T-cell (primary cell): ENCODE measurements at places on chromosomes 2 and 18. TPM values are rescaled to one million over a fixed set of nuclear protein-coding genes. Genes with fewer than 3 reads are reported as not detected.

The C2orf80 gene
- not detected for total RNA-seq

The CCNYL1 gene
- 13.6 TPM for total RNA-seq

The FEV gene
- total RNA-seq = not detected

The ST8SIA3 gene
- total RNA-seq = not detected

The IDH1 gene
- total RNA-seq = 5.1 TPM

The SLC9A4 gene
- total RNA-seq = not detected

The IL36RN gene
- total RNA-seq = not detected

The PLCD4 gene
- total RNA-seq = 0.68 TPM

The MAL gene
- total RNA-seq = 129 TPM

The RAB27B gene
- total RNA-seq = 2.6 TPM

DNA sequence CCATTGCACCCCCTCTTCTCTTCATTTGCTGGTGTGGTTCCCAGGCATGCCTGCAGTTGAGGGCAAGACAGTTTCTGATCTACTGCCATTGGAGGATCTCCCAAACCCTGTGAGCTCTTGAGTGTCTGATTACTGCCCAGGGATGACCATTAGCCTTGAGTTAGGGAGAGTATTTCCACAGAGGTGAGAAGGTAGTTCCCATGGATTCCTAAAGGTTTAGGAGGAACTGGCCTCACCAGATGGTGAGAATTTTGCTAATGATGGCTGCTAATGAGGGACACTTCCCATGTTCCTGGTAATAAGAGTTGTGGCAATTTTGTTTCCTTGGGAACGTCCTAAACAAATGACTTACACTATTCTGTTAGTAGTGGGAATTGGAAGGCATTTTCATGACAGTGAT, 42.5 kb downstream of the PTPRM start:
- no peaks in the 10 kb centered on the region for H3K27me3 ChIP-seq
- H3K4me1 ChIP-seq = no peaks in the 10 kb centered on the region
- no peaks in the 10 kb centered on the region for H3K36me3 ChIP-seq
- H3K27ac ChIP-seq = no peak overlapping the region

- H3K27ac ChIP-seq = no peak overlapping the region
- H3K4me3 ChIP-seq = no peak overlapping the region
- no peak for DNase-seq
- H3K36me3 ChIP-seq = no peaks in the 10 kb centered on the region
Observed at GRCh38 chr2:20065885-20066602, 14.6 kb upstream of the LAPTM4A start.

DNA sequence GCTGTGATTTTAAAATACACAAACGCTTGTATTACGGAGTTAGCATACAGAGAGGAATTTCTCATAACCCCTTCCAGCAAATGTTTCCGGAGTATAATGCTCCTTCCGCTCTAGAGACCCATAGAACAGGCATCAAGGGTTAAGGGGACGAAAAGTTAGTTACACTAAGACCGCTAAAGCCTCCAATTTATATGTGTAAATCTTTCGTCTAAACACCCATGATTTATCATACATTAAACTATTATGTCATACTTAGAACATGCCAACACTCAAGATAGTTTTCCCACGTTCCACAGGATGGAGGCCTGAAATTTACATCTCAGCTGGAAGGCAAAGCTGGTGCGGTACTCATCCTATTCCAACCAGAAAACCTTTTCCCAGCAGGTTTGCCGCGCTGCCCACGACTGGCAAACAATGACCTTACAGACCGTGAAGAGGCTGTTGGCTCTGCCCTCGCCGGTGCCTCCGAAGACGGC, 650 bp downstream of the ORMDL1 start:
- no peak for DNase-seq
- peaks cover 19% of the 10 kb centered on the region for H3K36me3 ChIP-seq
- no peaks in the 10 kb centered on the region for H3K27me3 ChIP-seq
- peak overlapping the region; percentile 74 for H3K4me3 ChIP-seq

DNA sequence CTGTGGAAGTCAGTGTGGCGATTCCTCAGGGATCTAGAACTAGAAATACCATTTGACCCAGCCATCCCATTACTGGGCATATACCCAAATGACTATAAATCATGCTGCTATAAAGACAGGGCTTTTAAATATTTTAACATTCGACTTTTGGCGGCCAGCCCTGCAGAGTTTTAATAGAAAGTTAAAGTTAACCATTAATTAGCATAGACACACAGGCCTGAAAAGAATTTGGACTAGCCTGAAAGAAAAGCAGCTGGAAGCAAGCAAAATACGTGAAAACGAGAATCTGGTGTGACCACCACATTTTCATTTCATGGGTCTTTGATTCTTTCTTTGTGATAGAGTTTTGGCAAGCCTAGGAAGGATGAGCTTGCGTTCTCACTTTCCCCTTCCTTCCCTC, 184.0 kb downstream of the SCG2 start:
- H3K27ac ChIP-seq = no peak overlapping the region
- no peaks in the 10 kb centered on the region for H3K27me3 ChIP-seq
- H3K36me3 ChIP-seq = no peaks in the 10 kb centered on the region
- DNase-seq = no peak

- H3K27me3 ChIP-seq = peaks cover 3% of the 10 kb centered on the region
- no peaks in the 10 kb centered on the region for H3K36me3 ChIP-seq
- no peak overlapping the region for H3K27ac ChIP-seq
- no peaks in the 10 kb centered on the region for H3K4me1 ChIP-seq
- no peak for DNase-seq
Observed at GRCh38 chr2:20438334-20439192, 8.3 kb upstream of the RHOB start.

DNA sequence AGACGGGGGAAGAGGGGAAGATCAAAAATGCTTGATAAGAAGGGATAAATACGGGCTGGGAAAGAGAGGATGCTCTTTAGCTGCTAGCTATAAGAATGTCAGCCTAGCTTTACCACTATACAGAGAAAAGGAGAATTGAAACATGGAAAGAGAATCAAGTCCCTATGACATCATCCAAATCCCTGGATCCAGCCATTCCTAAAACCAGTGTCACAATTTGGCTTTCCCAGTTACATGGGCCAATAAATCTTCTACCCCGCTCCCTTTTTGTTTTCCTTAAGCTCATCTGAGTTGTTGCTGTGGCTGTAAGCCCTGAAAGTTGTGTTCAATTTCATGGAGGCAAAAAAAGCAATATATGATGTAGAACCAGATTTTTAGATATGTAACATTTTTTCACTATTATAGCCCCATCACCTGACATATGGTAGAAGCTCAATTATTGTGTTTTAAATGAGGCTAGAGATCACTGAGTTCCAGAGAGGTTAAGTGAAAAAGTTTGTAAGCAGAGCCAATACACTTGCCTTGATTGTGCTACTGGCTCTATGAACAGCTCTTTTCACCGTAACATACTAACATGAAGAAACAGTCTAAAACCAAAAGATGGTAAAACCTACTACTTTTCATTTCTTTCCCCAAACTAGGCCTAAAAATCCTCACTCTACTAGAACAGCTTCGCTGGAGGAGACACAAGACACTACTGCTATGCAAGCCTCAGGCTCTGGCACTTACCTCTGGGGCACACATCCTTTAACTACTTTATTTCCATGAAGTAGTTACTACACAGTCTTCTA, 4.3 kb downstream of the HNRNPLL start:
- H3K27ac ChIP-seq = peak overlapping the region; percentile 78
- no peak for DNase-seq
- no peaks in the 10 kb centered on the region for H3K36me3 ChIP-seq
- peak overlapping the region; percentile 31 for H3K4me3 ChIP-seq
- peaks cover 24% of the 10 kb centered on the region for H3K4me1 ChIP-seq

DNA sequence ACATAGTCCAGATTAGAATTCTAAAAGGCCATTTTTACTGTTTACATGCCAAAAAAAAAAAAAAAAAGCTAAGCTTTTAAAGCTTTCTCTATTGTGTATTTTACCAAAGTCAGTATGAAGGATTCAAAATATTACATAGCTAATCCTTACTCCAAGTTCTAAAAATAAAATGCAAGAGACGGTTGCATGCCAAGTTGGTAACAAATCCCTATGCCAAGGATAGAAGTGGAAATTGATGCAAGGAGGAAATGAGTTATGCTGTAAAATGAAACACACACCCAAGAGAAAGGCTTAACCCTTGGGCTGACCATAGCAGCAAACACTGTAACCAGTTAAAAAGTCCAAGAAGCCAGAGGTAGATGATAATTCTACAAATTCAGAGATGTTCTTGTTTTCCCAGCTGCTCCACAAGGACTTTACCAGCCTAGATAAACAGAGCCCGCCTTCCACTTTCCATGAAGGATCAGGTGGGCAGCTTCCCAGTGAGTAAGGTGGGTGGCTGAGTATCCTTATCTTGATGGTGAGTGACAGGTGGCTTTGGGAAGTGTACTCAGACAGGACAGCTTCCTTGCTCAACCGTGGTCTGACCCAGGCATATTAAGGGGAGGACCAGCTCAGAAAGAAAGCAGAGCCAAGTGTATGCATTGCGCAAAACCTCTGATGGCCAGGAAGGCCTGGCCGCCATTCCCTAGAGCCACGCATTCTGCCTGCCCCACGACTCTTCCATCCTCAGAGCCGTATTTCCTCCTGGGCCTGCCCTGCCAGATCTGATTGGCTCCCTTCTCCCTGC, 34.4 kb downstream of the ATP8B1 start:
- H3K4me3 ChIP-seq = no peak overlapping the region
- H3K27ac ChIP-seq = no peak overlapping the region
- peaks cover 2% of the 10 kb centered on the region for H3K27me3 ChIP-seq
- H3K36me3 ChIP-seq = no peaks in the 10 kb centered on the region

DNA sequence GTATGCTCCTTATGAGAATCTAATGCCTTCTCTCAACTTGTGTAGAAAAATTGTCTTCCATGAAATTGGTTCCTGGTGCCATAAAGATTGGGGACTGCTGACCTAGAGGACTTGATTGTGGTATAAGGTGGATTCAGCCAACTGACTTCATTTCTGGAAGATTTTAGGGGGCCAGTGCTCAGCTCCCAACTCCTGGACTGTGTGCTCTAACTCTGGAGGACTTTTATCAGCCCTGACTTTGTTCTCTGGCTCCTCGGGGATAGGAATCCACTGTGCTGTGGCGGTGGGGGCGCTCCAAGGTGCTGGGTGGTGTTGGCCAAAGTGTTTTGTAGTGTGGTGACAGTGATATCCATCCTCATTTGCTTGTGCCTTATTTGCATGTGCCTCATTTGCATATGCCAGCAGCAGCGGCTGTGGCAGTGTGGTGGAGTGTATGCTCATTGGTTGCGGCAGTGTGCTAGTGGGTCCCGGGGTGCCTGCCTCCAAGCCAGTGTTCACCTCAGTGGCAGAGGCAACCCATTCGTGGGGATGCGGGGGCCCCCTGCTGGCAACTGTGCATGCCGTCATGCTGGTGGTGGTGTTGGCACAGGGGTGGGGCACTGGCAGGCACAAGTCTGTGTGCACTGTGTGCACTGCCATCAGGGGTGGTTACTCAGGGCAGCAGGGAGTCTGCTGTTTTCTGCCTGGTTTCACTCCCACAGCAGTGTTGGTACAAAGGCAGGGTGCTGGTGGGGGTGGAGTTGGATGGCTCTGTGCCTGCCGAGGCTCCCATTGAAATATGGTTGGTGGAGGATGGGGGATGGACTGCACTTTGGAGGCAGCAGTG, 19.6 kb downstream of the EHBP1 start:
- no peak overlapping the region for H3K4me3 ChIP-seq
- H3K36me3 ChIP-seq = no peaks in the 10 kb centered on the region
- H3K27ac ChIP-seq = no peak overlapping the region
- H3K4me1 ChIP-seq = no peaks in the 10 kb centered on the region
- no peak for DNase-seq

- H3K4me1 ChIP-seq = no peaks in the 10 kb centered on the region
- no peak overlapping the region for H3K27ac ChIP-seq
- no peak overlapping the region for H3K4me3 ChIP-seq
- H3K27me3 ChIP-seq = no peaks in the 10 kb centered on the region
Observed at GRCh38 chr2:65475000-65475399, 42.6 kb upstream of the SPRED2 start.

- H3K36me3 ChIP-seq = no peaks in the 10 kb centered on the region
- peak overlapping the region; percentile 97 for H3K4me3 ChIP-seq
- no peak for DNase-seq
- H3K27me3 ChIP-seq = no peaks in the 10 kb centered on the region
Observed at GRCh38 chr2:201781557-201782051, 871 bp upstream of the ALS2 start.

GRCh38 chr2:66495788-66496640, 61.1 kb downstream of the MEIS1 start:
- no peaks in the 10 kb centered on the region for H3K27me3 ChIP-seq
- DNase-seq = no peak
- H3K36me3 ChIP-seq = no peaks in the 10 kb centered on the region
- no peak overlapping the region for H3K4me3 ChIP-seq

- no peak overlapping the region for H3K27ac ChIP-seq
- peaks cover 25% of the 10 kb centered on the region for H3K4me1 ChIP-seq
- no peaks in the 10 kb centered on the region for H3K36me3 ChIP-seq
- no peaks in the 10 kb centered on the region for H3K27me3 ChIP-seq
- H3K4me3 ChIP-seq = no peak overlapping the region
Observed at GRCh38 chr2:65379223-65379622, 53.2 kb downstream of the SPRED2 start.

DNA sequence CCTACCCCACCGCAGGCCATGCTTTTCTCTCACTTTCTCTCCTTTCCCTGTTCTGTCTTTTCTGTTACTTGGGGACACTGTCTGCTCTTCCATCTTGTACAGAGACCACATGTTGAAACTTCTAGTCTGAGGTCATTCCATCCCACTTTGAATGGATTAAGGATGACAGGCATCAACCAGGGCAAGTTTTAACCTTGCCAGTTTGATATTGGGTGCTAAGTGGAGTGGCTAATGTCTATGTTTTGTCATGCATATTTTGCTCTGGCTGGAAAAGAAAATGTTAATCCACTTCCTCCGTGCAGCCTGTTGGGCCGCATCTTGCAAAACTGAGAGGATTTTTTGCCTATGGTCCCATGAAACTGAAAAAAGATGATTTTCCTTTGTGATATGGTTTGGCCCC, 205.5 kb upstream of the SESTD1 start:
- H3K27me3 ChIP-seq = no peaks in the 10 kb centered on the region
- no peak overlapping the region for H3K4me3 ChIP-seq
- no peak overlapping the region for H3K27ac ChIP-seq
- DNase-seq = no peak
- no peaks in the 10 kb centered on the region for H3K4me1 ChIP-seq
- H3K36me3 ChIP-seq = no peaks in the 10 kb centered on the region

GRCh38 chr2:221429741-221430491, 142.2 kb downstream of the EPHA4 start:
- DNase-seq = no peak
- no peaks in the 10 kb centered on the region for H3K4me1 ChIP-seq
- peaks cover 13% of the 10 kb centered on the region for H3K36me3 ChIP-seq
- no peaks in the 10 kb centered on the region for H3K27me3 ChIP-seq

GRCh38 chr2:102166189-102166845, 20.5 kb upstream of the IL1RL2 start:
- no peaks in the 10 kb centered on the region for H3K27me3 ChIP-seq
- no peak for DNase-seq
- no peak overlapping the region for H3K27ac ChIP-seq
- H3K4me1 ChIP-seq = no peaks in the 10 kb centered on the region
- H3K36me3 ChIP-seq = no peaks in the 10 kb centered on the region
- no peak overlapping the region for H3K4me3 ChIP-seq
